ENCODE measurements at places on chromosomes 7 and 10.

DNA sequence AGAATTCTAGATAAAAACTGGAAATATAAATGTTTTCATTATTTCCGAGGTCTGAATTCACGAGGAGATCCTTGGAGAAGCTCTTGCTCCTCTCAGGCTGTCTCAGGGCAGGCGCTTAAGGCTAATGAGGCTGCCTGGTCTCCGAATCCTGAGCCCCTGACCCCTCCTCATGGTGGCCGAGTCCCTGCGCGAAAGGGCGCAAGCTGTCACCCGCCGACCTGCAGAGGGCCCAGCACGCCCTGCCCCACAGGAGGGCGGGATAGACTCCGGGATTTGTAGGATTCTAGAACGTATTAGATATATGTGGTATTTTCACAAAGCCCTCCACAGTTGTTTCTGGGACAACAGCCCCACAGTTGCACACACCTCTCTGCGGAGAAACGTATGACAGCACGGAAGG is 284.1 kb downstream of the ABCA13 start:
- DNase-seq, result no peak

- no peak for DNase-seq
Observed at GRCh38 chr7:498678-499641, 20.7 kb downstream of the PDGFA start.

DNA sequence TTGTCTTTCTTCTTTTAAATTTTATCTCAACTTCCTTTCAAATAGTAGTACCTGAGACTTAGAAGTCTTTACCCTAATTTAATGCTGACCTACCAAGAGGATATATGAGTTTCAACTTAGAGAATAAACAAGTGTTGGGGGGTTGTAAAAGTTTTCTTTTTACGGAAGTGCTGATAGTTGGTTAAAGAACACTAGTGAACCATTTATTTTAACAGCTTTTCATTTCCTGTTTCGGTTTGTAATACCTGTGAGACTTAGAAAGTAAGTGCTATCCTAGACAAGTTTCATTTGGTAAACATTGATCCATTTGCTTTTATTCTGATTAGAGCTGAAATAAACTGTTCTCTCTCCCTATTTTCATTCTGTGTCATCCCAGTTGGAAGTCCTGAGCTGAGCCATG is 683.1 kb upstream of the SORCS1 start:
- DNase-seq, result no peak

DNA sequence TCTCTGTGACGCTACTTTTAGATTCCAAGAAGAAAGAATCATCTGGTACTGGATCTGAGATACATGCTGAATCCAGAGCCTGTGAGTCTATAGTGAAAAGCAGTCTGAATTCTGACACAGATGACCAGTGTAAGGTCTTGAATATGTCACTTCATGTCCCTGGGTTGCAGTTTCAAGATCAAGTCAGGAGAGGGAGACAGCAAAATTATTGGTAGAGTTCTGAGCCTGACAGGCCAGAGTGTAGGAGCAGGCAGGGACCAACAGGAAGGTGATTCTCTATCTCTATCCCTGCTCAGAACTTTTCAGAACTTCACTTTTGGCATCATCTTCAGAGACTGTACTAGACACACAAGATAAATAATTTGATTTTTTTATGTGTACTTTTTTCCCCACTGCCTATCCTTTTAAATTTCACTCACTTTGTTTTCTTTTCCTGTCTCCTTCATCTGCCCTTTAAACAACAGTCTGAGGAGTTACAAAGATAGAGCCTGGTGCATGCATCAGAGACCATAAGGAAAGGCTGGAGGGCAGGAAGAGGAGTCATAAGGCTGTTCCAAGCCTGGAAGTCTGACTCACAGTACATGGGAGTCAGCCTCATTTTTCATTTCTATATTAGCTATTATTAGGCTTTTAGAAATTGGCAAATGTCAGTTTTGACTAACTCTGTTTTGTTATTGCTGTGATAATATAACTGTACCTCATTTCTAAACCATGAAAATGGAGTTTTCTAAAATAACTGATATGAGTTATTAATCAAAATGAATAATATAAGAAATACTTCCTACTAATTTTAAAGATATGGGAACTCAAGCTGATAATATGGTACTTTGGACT is 120.2 kb upstream of the TMEM229A start:
- DNase-seq, result no peak

- no peak for DNase-seq
Observed at GRCh38 chr7:27124096-27124901, 6.3 kb downstream of the HOXA4 start.

- DNase-seq, result no peak
Observed at GRCh38 chr10:31765541-31765940, 163.1 kb downstream of the ARHGAP12 start.

- DNase-seq, result no peak
Observed at GRCh38 chr7:132158166-132158565, 418.1 kb downstream of the PLXNA4 start.

DNA sequence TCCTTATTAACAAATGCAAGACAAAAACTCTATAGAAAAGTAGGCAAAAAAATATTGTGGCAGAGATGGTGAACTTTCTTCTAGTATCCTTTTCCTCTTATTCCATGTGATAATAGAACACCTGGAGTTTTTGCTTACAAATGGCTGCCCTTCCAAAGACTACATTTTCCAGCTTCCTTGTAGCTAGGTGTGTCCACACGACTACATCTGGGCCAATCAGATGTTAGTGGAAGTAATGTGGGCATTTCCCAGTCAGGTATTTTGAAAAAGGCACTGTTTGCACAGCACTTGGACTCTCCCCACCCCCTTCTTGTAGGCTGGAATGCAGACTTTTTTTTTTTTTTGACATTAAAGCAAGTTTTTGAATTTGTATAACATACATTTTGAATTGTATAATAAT is 105.5 kb upstream of the TBX20 start:
- DNase-seq, result no peak

DNA sequence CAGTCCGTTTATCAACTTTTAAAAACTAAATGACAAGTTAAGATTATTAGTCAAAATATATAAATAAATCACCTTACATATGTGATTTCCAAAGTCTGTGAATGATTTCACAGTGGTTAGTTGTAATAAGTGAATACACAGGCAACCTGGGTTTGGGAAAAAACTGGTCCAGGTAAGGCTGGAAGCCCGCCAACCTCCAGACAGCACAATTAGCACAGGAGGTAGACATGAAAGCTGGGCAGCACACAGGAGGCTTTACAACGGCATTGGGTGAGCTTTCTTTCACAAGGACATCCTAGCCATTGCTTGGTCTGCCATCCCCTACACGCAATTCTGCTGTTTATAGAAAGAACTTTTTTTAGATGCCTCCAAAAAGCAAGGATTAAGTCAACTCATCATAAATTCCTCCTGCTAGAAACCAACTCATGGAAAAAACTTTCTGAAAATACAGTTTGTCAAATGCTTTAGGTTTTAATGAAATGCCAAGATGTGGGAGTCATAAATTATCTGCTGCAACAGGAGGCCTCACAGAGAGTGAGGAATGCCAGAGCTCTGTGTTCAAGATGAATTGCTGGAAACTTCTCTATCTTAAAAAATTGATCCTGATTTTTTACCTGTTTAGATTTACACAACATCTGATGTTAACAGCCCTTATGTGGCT is 346.8 kb upstream of the NFE2L3 start:
- no peak for DNase-seq

DNA sequence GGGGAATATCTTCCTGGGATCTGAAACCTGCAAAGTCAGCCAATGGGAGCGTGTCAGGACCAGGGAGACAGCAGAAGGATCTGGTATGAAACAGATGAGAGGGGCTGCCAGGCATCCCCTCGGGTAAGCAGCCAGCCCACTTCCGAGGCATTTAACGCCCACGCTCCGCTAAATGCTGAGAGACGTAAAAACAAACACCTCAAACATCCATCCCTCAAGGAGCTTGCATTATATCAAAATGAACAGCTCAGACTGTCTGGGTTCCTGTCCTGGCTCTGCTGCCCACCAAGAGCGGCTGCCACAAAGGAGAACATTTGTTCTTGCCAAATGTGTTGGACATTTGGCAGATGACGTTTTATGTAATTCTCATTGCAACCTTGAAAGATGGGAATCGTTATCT is 7.0 kb upstream of the SERPINE1 start:
- no peak for DNase-seq

DNA sequence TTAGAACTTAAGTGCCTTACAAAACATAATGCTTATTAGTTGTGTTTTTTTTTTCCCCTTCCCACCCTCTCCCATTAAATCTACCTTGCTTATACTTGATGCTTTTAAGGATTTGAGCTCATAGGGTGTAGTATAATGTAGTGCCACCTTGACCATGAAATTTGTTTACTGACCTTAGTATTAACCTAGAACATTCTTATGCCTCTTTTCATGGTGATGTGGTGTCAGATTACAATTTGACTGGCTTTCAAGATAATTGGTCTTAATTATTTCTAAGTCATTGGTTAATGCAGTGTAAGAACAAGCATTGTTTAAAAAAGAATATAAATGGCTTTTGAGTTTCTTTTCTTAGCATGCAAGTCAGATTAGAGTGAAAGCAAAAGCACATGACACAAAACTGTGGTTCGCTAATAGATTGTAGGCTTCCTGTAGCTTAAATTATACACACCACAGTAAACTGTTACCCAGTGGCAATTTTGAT is 61.8 kb downstream of the ADD3 start:
- DNase-seq, result no peak

- no peak for DNase-seq
Observed at GRCh38 chr7:26918241-26918640, 53.9 kb upstream of the SKAP2 start.

DNA sequence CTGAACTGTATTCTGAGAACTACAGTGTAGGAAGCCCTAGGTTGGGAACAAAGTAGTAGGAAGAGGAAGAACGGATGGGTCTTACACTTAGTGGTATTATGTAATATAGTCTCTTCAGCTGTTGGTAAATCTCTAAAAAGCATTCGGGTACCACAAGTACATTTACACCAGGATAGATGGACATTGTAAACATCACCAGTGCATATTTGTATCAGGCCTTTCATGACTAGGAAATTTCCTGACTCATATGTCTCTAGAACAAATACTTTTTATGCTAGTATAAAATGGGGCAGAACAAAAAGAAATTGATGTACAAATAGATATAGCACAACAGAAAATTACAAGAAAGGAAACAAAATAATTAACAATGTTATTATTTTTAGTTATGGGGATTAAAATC is 21.5 kb upstream of the OR6B1 start:
- DNase-seq, result no peak

DNA sequence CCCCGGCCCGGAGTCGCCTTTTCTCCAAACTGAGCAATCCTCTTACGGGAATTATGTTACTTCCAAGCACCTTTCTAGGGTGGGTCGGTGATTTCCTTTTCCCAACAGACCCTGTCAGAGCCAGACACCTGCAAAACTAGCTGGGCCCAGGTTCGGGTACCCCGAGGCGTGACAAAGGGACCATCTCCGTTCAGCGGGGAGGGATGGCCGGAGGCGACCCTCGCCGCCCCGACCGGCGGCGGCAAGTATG is 445 bp downstream of the PPA1 start:
- no peak for DNase-seq

- DNase-seq, result no peak
Observed at GRCh38 chr10:113425541-113425951, 127.3 kb upstream of the HABP2 start.

DNA sequence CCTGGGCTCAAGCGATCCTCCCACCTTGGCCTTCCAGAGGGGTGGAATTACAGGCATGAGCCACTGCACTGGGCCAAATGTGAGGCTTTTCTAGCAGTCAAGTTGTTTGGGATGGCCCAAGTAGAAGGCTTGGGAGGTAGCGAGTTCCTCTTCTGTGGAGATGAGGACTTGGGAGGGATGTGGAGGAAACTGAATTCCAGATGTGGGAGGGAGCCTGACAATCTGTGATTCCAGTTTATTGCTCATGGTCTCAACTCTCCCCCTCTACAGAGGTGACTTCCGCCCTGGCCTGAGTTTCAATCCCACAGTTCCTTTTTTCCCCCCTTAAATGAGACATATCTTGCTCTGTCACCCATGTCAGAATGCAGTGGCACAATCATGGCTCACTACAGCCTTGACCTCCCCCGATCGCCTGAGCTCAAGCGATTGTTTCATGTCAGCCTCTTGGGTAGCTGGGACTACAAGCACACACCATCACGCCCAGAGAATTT is 3.4 kb downstream of the STYXL1 start:
- DNase-seq, result no peak

GRCh38 chr7:128347647-128348097 is 4.0 kb upstream of the RBM28 start:
- no peak for DNase-seq

- peak; percentile 22 for DNase-seq
Observed at GRCh38 chr10:100829097-100829870, 83.5 kb upstream of the SLF2 start.

- no peak for DNase-seq
Observed at GRCh38 chr7:159130820-159131219, 13.8 kb downstream of the VIPR2 start.

DNA sequence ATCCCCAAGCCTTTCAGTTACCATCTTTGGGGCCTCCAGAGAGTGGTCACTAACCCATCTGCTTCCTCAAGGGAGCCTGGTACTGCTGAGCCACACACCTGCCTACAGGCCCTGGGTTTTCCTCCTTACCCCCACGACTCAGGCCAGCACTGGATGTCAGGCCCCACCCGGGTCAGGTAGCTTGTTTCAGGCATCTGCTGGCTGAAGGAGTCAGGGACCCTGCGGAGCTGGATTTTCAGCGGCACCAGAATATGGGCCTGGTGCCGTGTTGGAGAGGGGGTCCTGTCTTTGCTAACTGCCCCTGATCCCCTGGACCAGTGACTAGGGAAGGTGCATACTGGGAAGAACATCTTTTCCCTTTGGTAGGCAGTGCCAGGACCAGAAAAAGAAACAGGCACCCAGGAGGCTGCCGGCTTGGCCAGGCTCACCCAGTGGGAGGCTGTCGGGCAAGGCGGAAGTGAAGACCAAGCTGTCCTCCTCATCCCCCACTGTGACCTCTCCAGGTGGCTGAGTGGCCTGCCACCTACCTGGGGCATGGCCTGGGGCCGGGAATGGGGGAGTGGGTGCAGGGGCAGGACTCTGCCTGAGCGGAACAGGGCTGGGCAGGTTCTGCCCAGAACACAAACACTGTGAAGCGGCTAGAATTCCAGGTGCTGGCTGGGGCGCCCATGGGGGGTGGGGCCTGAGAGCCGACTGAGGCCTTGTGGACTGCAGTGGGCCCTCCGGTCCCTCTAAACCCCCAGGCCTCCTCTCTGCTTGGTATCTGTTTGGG is 12.4 kb upstream of the SAMD8 start:
- no peak for DNase-seq

GRCh38 chr10:36779238-36779846 is 346.1 kb upstream of the ANKRD30A start:
- DNase-seq, result no peak

GRCh38 chr10:132570771-132571649 is 33.4 kb downstream of the INPP5A start:
- DNase-seq, result peak; percentile 69

DNA sequence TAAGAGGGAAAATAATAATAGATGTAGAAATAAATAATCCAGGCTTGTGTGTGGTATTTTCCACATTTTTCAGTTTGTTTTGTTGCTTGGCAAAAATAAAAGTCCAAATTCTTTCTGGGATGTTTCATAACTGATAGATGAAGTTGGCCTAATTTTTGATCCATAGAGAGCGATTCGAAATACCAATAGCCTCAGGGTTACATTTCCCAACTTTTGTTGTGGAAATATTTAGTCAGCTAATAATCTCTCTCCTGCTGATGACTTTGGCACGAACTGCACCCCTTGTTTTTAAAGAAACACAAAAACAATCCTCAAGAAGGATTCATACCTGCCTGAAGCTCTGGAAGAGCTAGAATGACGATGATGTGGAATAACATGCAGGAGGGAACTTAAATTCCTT is 483.2 kb downstream of the ADRA2A start:
- DNase-seq, result no peak

- no peak for DNase-seq
Observed at GRCh38 chr7:68958571-68958970, 639.7 kb upstream of the AUTS2 start.

- no peak for DNase-seq
Observed at GRCh38 chr7:14717816-14718215, 184.7 kb downstream of the DGKB start.

Data from activated B cell treated with CpG ODN at 0.5 μM for 24 hours (primary cell).